ENCODE measurements at places on chromosomes 13 and 19.
A peak's percentile ranks its signal among the peaks of the same experiment; 100 is the strongest.

DNA sequence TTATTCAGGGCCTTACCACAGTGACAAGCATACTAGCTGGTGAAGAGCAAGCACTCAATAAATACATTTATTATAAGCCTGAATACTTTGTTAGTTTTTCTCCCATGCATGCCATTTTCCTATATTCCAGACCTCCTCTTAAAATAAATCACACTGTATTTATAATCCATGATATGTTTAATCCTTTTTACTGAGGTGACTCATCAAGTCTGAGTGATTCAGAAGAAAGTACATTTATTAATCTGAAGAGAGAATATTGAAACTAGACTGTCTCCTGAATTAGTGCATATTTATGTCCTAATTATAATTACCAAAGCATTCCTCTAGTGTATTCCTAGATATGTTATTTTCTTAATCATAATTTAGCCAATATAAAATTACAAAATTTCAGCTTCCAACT lies 323.3 kb downstream of the NALCN start:
- no peak for DNase-seq

DNA sequence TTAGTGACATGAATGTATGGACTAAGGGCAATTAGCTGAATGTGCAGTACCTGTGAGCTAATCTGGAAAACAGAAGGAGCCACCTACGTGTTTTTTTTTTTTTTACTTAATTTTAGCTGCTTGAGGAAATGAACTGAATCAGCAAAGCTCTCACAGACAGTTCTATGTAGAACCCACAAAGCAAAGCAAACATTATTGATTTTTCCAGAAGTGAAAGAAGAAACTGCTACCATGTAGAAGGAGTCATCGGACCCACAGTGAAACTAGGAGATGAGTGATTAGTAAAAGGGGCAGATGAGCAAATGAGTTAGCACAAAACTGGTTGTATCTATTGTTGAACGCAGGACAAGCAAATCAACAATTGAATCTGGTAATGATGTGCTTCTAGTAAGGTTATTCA lies 94.1 kb upstream of the SLC7A1 start:
- DNase-seq = no peak

GRCh38 chr19:7603919-7604318 lies 8.3 kb downstream of the CAMSAP3 start:
- DNase-seq = no peak

- no peak for DNase-seq
Measured at GRCh38 chr19:32469795-32470194, 64.2 kb downstream of the DPY19L3 start.

DNA sequence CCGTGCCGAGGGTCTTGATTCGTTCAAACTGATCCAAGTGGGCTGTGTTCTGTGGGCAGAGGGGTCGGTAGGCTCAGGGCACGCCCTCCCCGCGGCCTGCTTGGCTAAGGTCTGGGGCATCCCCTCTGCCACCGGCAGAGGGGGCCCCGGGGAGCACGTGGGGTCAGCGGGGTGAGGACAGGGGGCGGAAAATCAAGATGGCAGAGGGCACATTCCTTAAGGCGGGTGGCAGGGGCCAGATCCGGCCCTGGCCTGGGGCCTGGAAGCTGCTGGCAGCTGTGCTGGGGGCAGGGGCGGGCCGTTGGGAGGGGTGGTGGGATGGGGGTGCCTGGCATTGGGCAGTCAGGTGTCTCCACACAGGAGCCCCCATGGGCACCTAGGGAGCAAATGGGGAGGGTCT lies 10.7 kb downstream of the PRKACA start:
- DNase-seq = no peak

DNA sequence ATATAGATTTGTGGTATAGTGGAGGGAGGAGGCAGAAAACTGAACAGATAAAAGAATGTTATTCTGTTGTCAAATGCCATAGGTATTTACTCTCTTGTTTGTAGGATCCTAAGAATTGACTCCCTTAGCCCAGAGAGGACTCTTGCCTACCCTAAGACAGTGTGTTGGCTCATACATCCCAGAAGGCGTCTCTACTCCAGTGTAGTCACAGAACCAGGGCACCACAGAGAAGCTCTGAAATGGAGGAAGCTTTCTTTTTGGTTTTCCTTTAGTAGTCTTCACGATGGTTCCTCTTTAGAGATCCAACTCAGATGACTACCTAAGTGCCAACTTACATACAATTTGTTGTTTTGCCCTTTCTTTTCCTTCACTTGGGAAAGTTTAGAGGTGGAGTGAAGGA lies 14.0 kb downstream of the GPR183 start:
- DNase-seq = no peak

GRCh38 chr13:110520431-110521295 lies 40.9 kb downstream of the RAB20 start:
- DNase-seq = no peak

- no peak for DNase-seq
Measured at GRCh38 chr13:68816715-68817114, 1290.9 kb upstream of the ATXN8OS start.

GRCh38 chr19:5804516-5805461 lies at the start of gene NRTN:
TSS of gene NRTN (plus strand) at chr19:5805067. CDS start at chr19:5824166, 19,099 bp downstream.
- no peak for DNase-seq

DNA sequence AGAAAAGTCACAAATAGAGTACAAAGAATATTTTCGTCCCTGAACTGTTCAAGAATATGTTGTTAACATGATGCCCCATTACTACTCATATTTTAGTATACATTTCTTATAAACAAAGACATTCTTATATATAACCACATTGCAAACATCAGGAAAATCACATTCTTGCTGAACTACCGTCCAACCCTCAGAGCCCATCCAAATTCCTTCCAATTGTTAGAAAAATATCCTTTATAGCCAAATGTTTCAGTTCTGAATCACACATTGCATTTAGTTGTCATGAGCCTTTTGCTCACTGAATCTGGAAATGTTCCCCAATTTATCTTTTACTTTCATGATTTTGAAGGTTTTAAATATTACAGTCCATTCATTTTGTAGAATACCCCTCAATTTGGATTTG lies 467.8 kb upstream of the ARGLU1 start:
- no peak for DNase-seq

DNA sequence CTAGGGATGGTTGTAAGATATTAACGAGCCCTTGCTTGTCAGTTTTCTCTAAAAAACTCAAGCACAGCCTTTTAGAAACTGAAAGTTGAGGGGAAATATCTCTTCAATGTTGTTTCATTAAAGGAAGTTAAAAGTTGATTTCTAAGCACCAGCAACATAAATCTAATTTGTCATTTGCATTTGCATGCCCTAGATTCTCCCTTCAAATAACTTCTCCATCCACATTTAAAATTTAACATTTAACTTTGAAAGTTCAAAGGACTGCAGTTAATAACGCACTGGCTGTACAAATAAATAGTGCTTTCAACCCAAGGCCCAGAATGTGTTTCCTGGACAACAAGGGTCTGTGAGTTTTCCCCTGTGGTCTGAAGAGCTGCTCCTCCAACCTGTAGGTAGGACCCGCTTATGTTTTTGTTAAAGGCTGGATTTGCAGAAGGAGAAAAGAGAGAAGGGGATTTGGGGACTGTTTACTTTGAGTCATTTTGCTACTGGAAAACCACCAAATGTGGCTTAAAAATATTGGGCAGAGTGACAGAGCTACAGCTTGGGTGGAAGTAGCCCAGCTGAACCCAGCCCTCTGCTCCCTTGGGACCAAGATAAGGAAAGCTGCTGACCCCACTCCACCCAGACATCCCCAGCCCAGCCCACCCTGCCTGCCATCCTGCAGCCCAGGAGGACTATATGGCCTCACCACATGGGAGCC lies 39.8 kb downstream of the TNFRSF19 start:
- DNase-seq = no peak

GRCh38 chr19:38203197-38203596 lies 20.8 kb downstream of the DPF1 start:
- no peak for DNase-seq

DNA sequence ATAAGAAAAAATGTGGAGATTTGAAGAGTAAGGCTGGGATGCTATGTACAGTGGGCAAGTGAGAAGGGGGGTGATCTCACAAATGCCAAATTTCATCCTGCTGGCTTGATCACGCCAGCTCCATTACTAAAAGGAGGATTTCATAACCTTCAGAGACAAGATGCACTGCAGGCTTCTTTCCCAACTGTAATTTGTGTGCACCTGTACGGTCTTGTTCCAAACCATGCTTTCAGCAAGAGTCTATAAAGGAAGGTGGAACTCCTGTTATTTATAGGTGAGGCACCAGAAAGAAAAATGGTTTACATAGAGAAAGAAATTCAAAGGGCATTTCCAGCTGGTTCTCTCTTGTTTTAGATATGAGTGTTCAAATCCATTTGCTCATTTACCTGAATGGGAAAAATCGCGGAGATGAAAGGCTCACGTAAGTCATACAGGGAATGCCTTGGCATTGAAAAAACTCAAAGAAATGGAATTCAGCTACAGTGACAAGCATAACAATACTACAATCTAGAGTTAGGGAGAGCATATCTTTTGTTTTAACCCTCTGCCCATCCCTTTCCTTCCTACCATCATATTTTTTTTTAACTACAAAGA lies 13.3 kb downstream of the EFNB2 start:
- DNase-seq = no peak

GRCh38 chr19:6161271-6161850 lies 25.9 kb downstream of the ACSBG2 start:
- no peak for DNase-seq

DNA sequence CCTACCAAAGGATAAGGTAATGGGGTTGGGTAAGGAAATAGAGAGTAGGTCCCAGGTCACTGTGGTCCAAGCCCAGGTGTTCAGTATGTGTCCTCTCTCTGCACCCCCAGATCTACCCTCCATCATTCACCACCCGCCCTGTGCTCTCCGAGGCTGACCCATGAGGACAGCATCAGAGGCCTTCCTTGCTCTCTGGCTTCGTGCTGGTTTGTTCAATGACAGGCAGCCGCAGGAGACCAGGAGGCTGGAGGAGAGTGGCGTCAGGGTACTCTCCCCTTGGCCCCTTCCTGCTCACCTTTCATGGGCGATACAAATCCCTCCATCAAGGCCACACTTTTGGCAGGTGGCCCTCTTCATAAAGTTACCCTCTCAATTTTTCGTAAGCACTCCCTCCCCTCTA lies 1.7 kb downstream of the TUBA3C start:
- DNase-seq = no peak

- peak; percentile 8 for DNase-seq
Measured at GRCh38 chr19:46704379-46705076, 12.4 kb downstream of the PRKD2 start.

DNA sequence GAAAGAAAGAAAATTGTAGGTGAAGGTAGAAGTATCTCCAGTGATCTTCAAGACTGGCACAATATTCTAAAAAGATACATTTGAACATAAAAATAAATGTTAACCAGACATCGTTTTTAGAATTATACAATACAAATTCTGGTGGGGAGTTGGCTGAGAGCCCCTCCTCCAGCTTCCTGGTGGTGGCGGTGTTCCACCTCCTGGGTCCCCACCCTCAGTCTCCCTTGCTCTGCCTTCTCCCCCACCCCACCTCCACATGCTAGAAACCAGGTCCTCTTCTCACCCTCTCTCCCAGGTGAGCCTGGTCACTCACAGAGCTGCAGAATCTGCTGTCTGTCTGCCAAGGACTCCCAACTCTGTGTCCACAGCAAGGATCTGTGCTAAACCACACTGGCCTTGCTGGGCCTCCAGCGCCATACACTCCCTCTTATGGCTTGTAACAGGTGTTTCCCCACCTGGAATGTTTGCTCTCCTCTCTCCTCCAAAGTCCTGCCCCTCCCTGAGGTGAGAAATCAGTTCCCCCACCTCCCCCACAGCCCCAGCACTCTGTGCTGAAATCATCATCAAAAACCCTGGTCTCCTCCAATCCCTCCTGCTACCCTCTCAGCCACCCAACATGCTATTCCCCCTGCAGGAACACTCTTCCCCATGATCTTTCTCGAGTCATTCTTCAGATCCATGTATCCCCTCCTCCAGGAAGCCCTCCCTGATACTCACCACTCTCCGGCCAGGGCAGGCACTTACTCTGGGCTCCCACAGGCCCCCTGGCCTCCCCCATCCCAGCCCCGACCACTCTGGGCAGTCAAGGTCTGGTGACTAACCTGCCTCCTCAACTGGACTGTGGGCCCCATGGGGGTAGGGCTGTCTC lies 20.5 kb upstream of the CYP2S1 start:
- DNase-seq = no peak

GRCh38 chr13:79525064-79525857 lies 44.3 kb downstream of the NDFIP2 start:
- no peak for DNase-seq

- DNase-seq = no peak
Measured at GRCh38 chr19:5255602-5256231, 84.9 kb downstream of the PTPRS start.

GRCh38 chr13:24160458-24161009 lies at the start of gene SPATA13:
TSS of gene SPATA13 (plus strand) at chr13:24160720. CDS start at chr13:24222930, 62,210 bp downstream.
- DNase-seq = peak; percentile 79

GRCh38 chr13:50616101-50616500 lies 227.4 kb downstream of the DLEU7 start:
- DNase-seq = no peak

DNA sequence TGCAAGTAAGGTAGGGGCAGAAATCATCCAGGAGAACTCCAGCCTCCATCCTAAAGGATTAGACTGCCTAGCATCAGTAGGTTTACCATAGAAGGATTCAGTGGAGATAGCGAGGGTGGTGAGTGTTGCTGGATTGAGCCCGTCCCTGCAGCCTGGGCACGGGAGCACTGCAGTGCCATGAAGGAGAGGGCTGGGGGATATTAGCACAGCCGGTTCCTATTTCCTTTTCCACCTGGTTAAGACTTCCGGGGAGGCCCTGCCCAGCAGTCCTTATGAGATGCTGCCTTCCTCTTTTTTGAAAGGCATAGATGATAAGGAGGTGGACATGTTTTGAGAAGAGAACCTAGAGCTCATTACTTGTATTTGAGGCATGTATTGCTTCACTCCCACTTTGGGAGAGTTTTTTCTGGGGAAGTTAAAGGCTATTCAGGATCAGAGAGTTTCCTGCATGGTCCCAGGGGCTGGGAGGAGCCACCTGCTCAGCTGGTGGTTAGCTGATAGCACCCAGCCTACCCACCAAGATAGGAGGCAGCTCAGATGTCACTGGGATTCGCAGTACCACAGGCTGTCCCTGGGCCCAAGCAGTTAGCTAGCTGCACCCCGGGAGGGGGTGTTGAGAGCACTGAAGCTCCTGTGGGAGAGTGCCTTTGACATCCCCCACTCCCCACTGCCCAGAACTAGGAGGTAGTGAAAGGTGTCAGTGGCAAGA lies 17.2 kb downstream of the ACTN4 start:
- DNase-seq = no peak

DNA sequence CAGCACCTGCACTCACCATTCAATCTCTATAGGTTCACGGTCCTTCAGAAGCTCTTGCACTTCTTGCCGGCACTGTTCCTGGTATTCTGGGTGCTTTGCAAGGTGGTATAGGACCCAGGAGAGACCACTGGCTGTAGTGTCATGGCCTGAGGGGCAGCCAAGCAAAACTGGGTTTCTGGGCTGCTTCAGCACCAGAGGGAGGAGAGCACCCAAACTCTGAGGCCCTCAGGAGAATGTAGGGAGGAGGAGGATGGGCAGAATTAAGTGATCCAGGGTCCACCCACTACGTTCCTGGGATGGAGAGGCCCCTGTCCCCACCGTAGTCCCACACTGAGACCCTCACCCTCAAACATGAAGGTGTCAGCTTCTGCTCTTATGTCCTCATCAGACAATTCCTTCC lies 12.3 kb downstream of the CYP4F11 start:
- DNase-seq = no peak

GRCh38 chr13:70339738-70340137 lies 231.5 kb upstream of the KLHL1 start:
- no peak for DNase-seq
